Dorsolateral prefrontal cortex (tissue), 122 donors: ENCODE measurements at places on chromosomes 4 and X. TPM values are rescaled to one million over a fixed set of nuclear protein-coding genes. Genes with fewer than 3 reads are reported as not detected.

Gene INTS6L
- 15.5 TPM for total RNA-seq

Gene FAM50A
- total RNA-seq, result 73.5 TPM

Gene EXOC1L
- total RNA-seq, result not detected

Gene ATP2B3
- 76.5 TPM for total RNA-seq

Gene FRYL
- total RNA-seq, result 213 TPM

Gene ZMAT1
- total RNA-seq, result 25.2 TPM

Gene POU4F2
- not detected for total RNA-seq

Gene SMARCA1
- 43.6 TPM for total RNA-seq

Gene TREX2
- 1.5 TPM for total RNA-seq

Gene TMEM35A
- total RNA-seq, result 47.2 TPM

Gene SLC9B1
- 3.6 TPM for total RNA-seq

Gene PDS5A
- total RNA-seq, result 60.4 TPM

Gene HNRNPDL
- total RNA-seq, result 223 TPM

Gene PPBP
- total RNA-seq, result 1.6 TPM

Gene AREG
- not detected for total RNA-seq

Gene IL2
- total RNA-seq, result not detected

Gene ADRA2C
- 5.2 TPM for total RNA-seq

Gene PDZD4
- 331 TPM for total RNA-seq

Gene YY2
- 1.2 TPM for total RNA-seq

Gene SH3D19
- 43.7 TPM for total RNA-seq

Gene GCNA
- 15.8 TPM for total RNA-seq

Gene SHROOM4
- total RNA-seq, result 16.9 TPM

Gene CXCL3
- not detected for total RNA-seq

Gene KDM6A
- total RNA-seq, result 25.9 TPM

Gene HELT
- not detected for total RNA-seq

Gene NMU
- 3.8 TPM for total RNA-seq

Gene USP26
- not detected for total RNA-seq

Gene NLGN4X
- total RNA-seq, result 50.4 TPM
